ENCODE measurements at places on chromosomes 16 and 17.
A peak's percentile ranks its signal among the peaks of the same experiment; 100 is the strongest.

GRCh38 chr17:6948562-6948961 is 47.3 kb upstream of the ALOX12 start:
- no peak for DNase-seq

DNA sequence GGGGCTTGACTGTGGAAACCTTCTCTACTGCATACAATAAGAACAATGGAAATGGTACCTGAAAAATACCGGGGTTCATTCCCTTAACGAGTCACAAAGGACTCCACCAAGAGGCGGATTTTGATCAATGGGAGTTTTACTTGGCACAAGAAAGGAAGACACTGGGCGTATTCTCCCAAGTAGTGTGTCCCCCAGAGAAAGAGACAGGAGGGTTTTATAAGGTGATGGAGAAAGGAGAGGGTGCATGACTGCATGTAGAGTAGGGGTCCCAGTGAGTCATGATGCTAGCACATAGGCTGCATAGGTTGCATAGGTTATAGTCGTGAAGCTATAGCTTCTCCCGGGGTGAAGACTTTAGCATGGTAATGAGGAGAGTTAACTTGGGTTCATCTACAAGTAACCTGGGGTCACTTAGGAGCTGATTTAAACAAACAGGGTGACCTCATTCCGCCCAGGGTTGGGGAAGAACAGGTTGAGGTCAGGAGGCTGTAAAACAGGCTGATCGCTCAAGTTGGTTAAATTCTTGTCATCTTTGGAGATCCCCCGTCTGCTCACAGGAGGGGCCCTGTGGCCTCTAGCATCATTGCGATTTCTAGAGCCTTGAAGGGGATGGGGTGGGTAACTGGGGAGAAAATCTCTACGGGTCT is 1.5 kb downstream of the MPV17L start:
- no peak for DNase-seq

GRCh38 chr16:64278196-64278595 is 843.7 kb downstream of the CDH11 start:
- DNase-seq: no peak

GRCh38 chr16:89010210-89010925 is 33.4 kb upstream of the CBFA2T3 start:
- DNase-seq: no peak

DNA sequence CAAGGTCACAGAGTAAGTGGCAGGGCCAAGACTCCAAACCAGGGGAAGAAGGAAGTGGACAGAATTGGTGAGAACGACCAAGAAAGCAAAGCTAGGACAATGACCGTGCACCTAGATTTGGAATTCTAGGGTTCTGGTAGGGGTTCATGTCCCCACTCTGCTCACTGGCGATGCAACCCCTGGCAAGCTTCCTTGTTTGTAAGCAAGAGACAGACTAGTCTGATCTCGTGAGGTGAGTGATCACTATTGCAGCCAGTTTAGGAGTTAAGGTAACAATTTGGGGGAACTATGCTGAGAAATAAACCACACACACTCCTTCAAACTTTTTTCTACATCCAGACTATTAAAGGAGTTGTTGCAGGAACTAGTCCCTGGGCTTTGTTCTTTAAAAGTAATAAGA is 48.1 kb downstream of the XPO6 start:
- DNase-seq: no peak

GRCh38 chr17:82153745-82154375 is 55.8 kb upstream of the FASN start:
- DNase-seq: peak; percentile 34

GRCh38 chr16:61002479-61003204 is 1033.6 kb downstream of the CDH8 start:
- DNase-seq: no peak

DNA sequence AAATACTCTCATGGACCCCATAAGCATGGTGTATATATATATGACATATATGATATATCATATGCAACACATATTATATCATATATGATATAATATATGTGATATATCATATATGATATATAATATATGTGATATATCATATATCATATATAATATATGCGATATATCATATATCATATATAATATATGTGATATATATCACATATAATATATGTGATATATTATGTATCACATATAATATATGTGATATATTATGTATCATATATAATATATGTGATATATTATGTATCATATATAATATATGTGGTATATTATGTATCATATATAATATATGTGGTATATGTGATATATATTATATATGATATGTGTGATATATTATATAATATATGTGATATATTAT is 21.9 kb upstream of the MAPK3 start:
- DNase-seq: no peak

GRCh38 chr17:22090263-22090935 is 398.1 kb downstream of the KCNJ18 start:
- DNase-seq: no peak

- DNase-seq: no peak
Observed at GRCh38 chr17:17117923-17118322, 75.7 kb downstream of the MPRIP start.

- no peak for DNase-seq
Observed at GRCh38 chr16:47198180-47198575, 54.4 kb upstream of the NETO2 start.

- DNase-seq: no peak
Observed at GRCh38 chr17:31491376-31492131, 100.1 kb downstream of the RAB11FIP4 start.

DNA sequence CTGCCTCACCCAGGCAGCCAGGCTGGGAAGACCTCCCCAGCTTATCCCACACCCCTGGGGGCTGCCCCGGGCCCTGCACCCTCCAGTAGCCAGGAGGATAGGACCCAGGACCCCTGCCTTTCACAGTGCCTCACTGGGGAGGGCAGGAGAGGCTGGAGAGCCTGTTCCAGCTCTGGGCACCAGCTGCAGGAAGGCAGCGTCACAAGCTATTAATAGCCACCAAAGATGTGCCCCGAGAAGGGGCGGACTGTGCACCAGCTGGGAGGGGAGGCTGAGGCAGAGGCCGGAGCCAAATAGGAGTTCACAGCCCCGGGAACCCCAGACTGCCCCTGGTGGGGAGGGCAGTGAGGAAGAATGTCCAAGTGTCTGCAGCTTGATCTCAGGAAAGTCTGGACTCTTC is 8.8 kb downstream of the SBK1 start:
- DNase-seq: no peak

- no peak for DNase-seq
Observed at GRCh38 chr16:4522051-4522581, 16.5 kb downstream of the CDIP1 start.

- DNase-seq: no peak
Observed at GRCh38 chr16:87675111-87675719, 72.9 kb downstream of the JPH3 start.

GRCh38 chr17:47210105-47210504 is 957 bp downstream of the MYL4 start:
- no peak for DNase-seq

DNA sequence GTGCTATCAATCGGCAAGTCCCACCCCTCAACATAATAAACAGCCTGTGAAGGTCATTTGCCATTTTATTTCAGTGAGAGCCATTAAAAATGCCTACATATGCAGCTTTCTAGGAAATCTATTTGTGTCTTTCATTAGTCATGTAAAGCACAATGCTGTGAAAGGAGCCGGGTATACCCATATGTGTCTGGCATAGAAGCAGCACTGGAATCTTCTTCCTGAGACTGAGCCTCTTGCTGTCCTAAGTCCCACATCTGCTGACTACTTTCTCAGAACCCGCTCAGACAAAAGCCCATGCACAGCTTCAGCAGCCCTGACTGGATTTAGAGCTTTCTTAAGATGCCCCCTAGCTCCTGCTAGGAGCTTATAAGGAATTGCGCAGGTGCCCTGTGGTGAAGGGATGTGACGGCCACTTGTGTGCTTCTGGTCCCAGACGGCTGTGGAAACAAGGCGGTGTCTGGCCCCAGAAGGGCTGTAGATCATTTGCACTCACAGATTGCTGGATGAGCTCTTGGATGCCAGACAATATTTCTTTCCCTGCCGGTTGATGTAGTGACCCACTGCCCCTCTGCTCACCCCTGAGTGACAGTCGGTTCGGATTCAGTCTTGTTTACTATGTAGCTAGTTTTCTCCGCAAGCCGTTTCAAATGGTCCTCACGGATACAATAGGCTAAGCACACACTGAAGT is 172.2 kb downstream of the ANKFN1 start:
- DNase-seq: no peak

DNA sequence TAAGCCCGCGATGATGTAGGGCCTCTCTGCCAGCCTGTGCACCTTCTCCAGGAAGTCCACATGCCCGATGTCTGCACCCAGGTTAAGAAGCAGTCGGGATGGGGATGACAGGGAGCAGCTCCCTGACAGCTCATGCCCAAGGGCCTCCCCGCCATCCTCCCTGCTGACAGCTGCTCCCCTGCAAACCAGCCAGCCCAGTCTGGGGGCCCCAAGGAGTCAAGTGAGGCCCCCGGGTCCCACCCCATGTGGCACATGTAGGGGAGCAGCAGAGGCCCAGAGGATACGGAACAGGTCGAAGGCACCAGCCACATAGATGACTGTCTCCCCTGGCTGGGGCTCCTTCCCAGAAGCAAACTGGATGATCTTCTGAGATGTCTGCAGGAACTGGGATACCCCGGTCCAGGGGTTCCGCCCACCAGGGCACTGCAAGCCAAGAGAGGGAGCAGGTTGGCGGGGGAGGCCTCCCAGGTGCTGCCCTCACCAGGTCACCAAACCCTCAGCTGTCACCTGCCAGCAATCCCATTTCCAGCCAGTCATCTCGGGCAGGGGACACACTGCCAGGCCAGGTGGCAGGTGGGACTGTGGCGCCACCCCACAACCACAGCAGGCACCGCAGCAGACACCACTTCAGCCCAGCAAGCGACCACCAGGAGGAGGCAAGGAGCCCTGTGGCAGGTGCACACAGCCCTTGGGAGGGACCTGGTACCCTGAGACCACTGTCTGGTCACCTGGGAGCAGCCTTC is 4.6 kb downstream of the PCYT2 start:
- no peak for DNase-seq

GRCh38 chr17:80940171-80941123 is 51.2 kb upstream of the CHMP6 start:
- no peak for DNase-seq

GRCh38 chr17:38333635-38334295 is 10.0 kb downstream of the GPR179 start:
- DNase-seq: no peak

GRCh38 chr17:44314869-44315661 is 6.7 kb downstream of the RUNDC3A start:
- DNase-seq: no peak

DNA sequence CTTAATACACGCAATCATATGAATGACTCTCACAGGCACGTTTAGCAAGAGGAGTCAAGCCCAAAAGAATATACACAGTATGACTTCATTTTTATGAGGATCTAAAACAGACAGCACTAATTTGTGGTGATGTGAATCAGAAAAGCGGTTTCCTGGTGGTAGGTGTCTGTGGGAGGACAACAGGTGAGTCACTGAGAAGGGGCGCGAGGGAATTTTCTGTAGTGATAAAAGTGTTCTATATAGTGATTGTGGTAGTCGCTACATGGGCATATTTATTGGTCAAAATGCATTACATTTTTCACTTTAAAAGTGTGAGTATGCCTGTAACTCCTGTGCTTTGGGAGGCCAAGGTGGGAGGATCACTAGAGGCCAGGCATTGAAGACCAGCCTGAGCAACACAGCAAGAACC is 7.6 kb upstream of the TNRC6A start:
- DNase-seq: no peak

GRCh38 chr17:54408731-54409130 is 491.9 kb upstream of the TOM1L1 start:
- DNase-seq: no peak

DNA sequence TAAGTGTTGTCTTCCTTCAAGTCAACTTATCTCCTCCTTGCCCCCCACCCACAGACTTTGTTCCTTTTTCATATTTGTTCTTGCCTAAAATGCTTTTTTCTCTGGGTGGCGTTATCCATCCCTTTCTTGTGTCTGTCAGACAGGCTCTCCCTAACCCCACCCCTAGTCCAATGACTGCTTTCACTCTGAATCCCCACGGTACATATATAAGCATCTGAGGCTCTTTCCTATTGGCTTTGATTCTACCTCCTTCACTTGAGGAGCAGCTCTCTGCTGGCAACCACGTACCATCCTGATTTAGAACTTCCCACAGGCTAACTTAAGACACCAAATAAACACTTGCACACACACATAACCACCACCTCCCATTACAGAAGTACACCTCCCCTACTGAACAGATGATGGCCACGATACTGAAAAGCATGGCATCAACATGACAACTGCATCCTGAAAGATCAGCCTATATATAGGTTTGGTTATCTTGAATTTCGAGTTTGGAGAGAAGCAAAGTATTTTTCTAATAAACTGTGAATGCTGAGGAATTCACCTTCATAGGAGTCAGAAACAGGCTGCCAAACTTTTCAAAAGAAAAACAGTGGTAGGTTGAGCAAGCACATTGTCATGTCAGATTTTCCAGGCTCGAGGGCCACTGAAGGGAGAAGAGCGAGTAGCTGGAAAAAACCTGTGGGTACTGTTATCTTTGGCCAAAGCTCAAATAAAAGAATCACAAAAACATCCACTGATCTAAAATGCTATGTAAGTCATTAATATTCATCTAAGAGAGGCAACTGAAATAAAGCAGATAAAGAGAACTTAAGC is 24.3 kb downstream of the STAT3 start:
- DNase-seq: peak; percentile 70

GRCh38 chr17:80393961-80394360 is 21.0 kb upstream of the ENDOV start:
- no peak for DNase-seq

DNA sequence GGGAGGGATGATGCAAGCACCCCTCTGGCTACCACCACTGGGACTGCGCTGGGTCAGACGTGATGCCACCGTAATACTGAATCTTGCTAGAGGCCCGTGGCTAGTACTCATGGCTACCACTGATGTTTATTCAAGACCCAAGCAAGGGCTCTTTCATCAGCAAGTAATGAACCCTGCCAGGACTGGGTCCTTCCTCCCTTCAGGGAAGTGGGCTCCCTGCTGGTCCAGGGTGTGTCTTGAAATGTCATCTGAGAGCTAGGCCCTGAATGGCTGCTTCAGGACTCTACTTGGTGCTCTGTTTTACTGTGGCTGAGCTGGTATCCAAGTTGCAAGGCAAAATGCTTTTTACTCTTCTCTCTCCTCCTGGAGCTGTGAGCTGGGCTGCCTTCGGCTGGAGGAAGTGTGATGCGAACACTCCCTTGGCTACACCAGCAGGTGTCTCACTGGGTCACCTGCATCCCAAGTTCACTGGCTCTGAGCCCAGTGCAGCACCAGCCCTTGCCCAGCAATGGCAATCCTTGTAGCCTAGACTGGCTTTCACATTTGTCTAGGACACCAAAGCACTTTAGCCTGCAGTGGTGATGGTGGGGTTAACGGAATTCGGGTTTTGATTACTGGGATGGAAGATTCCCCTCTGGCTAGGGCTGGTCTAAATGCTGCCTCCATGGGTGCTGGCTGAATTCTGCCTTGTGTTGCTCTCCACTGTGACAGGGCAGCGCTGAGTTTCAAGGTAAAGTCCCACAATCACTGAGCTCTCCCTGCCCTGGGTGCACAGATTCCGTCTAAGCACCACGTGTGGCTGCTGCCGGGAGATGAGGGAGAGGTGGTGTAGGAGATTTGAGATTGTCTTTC is 98.6 kb downstream of the USP22 start:
- DNase-seq: no peak
